ENCODE measurements at places on chromosomes 3 and 15.

GRCh38 chr3:116034086-116034485 is 410.8 kb downstream of the GAP43 start:
- DNase-seq: no peak

DNA sequence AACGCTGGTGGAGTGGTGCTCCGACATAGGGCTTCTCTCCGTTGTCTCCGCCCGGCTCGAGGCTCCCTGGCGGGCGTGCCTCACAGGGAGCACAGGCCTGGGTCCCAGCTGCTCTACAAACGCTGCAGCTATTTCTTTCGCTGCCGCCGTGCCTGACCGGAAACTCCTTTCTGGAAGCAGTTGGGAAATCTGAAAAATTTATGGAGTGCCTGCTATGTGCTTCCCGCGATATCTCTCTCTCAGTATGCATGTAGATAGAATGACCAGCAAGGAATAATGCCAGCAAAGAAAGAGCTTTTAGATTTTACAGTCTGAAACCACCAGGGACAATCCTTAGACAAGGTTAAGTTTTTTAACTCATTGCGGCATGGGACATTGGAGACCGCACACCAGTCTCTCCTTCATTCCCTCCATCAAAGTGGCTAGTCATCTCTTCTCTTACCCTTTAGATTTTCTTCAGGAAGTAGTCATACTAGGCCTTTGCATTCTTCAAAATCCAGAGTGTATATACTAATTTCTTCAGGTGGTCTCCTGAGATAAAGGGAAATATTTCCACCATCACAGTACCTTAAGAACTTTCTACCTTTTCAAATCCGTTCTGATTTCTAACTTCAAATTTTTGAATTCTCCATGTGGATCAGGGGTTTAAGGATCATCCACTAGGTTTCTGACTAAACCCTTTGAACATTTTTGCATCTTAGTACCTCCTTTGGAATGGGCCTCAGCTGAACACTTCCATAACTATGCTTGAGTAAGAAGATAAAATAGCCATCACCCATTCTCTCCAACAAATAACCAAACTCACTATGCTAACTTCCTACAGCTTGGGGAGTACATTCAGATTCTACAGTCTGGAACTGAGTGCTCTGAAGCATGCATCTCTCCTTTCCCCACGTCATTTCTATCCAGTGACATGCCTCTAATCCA is 1.1 kb upstream of the NPHP3 start:
- DNase-seq: no peak

GRCh38 chr15:29560896-29561295 is 261.4 kb downstream of the TJP1 start:
- no peak for DNase-seq

GRCh38 chr3:127675651-127676391 is 3.1 kb downstream of the ABTB1 start:
- no peak for DNase-seq

DNA sequence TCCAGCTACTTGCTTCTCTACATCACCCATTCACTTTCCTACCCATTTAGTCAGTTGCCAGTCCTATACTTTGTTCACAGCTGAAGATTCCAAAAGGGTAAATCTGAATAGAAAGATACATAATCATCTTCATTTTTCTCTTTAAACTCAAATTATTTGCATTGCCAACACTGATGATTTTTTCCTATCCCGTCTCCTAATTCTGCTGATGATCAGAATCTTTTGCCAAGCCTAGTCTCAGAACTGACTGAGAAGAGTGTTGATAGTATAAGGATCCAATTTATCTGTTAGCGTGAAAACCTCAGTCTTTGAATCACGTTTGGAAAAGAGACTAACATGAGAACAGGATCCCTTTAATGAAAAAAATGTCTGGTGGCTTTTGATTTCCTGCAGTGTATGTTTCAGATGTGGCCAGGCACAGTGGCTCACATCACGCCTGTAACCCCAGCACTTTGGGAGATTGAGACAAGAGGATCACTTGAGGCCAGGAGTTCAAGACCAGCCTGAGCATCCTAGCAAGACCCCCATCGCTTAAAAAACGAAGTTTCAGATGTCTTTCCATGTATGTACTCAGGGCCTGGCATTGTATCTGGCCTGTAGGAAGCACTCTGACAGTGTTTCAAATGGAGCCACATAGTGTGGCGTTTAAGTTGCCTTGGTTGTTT is 169.4 kb downstream of the KLHL25 start:
- DNase-seq: no peak

DNA sequence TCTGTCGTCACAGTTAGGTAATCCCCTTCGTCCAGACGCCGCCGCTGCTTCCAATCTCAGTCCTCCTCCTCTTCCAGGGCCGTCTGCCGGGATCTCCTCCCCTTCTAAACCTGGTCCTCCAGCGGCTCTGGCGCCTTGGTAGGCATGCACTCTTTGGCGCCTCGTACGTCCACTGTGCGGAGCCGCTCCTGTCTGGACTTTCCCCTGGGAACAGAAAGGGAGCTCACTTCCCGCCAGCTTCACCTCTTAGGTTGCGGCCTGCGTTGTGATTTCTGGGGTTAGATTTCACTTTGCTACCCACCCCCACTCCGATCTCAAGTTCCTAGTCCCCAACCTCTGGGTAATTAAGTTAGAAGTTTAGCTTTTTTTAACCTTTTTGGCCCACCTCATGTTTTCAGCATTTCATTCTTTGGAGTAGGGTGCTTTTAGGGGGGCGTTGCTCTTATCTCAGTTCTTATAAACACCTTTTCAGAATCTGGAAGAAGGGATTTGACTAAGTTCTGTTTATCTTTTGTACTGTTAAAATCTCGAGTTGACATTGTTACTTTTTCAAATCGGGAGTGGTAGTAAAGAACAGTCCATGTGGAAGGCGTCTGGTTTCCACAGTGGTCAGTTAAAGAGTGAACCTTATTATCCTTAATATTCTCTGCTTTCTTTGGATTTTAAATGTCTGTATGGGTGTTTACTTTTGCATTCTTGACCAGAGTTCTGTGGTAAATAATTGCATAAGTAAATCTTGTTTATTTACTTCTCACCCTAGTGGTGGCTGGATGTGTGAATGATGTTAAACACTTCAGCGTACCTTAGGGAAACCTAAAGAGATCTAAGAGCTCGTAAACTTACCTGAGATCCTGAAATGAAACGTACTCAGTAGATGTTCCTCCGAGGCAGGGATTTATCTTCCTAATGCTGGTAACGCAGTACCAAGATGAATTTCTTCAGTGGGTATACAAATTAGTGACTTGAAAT is 611 bp downstream of the CTDSPL2 start:
- no peak for DNase-seq

DNA sequence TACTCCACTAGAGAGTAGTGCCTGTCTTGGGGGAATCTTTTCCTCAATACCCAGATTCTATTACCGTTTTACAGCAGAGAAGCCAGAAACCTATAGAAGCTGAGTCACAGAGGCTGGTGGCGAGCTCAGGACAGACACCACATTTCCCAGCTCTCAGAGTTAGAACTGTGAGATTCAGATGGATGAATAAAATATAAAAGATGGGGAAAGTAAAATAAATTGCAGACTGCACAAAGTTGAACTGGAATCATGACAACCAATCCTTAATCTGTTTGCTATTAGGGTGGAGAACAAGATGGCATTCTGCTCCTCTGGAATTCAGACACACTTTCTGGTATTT is 40.5 kb upstream of the CMSS1 start:
- DNase-seq: no peak

Measured in H7 (cell line).